Smooth muscle cell of the brain vasculature (primary cell): ENCODE measurements at places on chromosomes 13 and 19.
A peak's percentile ranks its signal among the peaks of the same experiment; 100 is the strongest.

DNA sequence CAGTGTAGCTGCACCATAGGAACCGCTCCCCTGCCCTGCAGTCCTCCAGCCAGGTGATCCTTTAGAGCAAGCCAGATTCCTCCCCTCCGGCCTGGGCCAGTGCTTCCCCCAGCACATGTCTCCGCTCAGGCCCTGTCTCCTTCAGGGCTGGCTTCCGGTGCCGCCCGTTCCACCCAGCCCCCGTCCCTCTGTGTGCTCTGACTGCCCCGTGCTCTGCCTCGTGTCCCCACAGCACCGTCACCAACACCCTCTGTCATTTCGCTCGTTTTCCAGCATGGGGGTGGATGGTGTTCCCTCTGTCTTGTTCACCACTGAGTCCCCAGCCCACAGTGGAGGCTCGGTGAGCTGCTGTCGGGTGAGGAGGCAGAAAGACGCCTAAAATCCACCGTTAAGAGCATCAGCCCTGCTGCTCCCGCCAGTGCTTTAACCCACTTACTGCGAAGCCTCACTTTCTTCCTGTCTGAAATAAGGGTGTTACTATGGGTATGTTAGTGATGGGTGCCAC lies 54.5 kb downstream of the TSSK6 start:
- DNase-seq: no peak

- no peak for DNase-seq
These were observed 5.2 kb downstream of the PRX start for GRCh38 chr19:40407714-40408597.

GRCh38 chr13:23817830-23818229 lies 71.4 kb downstream of the MIPEP start:
- DNase-seq: no peak

GRCh38 chr13:113843864-113844556 lies 19.9 kb downstream of the GAS6 start:
- no peak for DNase-seq

- DNase-seq: no peak
These were observed 1891.6 kb upstream of the PCDH20 start for GRCh38 chr13:63307228-63307627.

- no peak for DNase-seq
These were observed 64.1 kb downstream of the CCNE1 start for GRCh38 chr19:29875931-29876330.

GRCh38 chr13:62625214-62625881 lies 1209.7 kb upstream of the PCDH20 start:
- DNase-seq: no peak

GRCh38 chr19:23882493-23882892 lies 32.2 kb upstream of the ZNF726 start:
- DNase-seq: no peak

DNA sequence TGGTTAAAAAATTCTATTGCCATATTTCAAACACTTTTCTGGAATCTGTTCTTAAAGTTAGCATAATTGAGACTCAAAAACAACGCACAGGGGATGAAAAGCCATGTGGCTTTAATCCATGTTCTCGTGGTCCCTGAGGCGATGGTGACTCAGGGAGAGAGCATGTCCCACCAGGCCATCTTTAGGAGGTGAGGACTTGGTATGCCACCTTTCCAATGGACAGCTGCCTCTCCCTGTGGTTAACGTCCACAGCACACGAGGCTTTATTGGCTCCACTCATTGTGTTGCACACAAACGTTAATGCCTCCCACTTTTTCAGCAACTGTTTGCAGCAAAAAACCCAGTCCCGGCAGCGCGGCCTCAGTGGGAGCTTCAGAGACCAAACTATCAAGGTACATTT lies 51.4 kb downstream of the EFNB2 start:
- DNase-seq: no peak

- DNase-seq: no peak
These were observed 22.7 kb upstream of the MBNL2 start for GRCh38 chr13:97199451-97199850.

DNA sequence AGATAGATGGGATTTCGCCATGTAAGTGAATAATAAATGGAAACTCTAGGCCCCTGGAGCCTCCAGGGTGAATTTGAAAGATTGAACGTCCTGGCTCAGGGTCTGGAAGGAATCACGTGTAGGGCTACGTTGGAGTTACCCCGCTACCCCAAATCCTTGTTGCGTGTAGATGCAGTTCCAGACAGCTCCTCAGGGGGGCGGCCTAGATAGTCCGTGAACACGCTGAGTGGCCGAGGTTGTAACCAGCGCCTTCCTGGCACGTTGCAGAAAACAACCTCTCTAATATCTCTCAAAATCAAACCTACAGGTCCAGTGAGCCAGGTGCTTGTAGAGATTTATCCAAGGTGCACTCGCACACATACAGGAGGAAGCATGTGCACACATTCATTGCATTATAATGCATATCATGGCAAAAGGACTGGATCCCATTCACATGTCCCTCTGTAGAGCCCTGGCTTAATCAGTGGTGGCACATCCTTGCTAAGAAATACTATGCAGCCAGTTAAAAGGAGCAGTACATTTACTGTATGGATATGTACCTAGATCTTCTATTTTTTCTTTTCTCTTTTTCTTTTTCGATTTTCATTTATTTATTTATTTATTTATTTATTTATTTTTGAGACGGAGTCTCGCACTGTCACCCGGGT lies 2.5 kb upstream of the KEAP1 start:
- peak; percentile 35 for DNase-seq

- no peak for DNase-seq
These were observed 36.4 kb upstream of the IGSF23 start for GRCh38 chr19:44576843-44577565.

GRCh38 chr19:47230921-47231214 lies at the start of gene BBC3:
BBC3 (minus strand) TSS chr19:47231199; CDS start chr19:47228431, 2,768 bp downstream.
- no peak for DNase-seq

GRCh38 chr13:46617885-46618284 lies 64.9 kb downstream of the LRCH1 start:
- no peak for DNase-seq

- no peak for DNase-seq
These were observed 152.4 kb downstream of the LMO7 start for GRCh38 chr13:75788481-75788981.

DNA sequence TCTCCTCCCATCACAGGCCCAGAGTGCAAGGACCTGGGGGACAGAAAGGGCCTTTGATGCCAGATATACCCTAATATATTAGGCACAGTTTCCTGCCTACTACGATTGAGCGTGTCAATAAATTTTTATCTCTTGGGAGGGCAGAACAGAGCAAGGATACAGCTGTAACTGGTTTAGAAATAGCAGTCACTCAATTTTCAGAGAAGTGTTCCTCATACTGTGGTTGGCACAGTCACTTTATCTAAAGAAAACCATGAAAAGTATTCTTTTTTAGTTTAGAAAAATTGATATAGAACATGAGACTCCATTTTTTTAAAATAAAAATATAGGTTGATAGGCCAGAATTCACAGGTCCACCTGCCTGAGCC lies 460 bp upstream of the ZNF155 start:
- DNase-seq: no peak

GRCh38 chr13:79423801-79424642 lies 18.0 kb upstream of the RBM26 start:
- DNase-seq: no peak

DNA sequence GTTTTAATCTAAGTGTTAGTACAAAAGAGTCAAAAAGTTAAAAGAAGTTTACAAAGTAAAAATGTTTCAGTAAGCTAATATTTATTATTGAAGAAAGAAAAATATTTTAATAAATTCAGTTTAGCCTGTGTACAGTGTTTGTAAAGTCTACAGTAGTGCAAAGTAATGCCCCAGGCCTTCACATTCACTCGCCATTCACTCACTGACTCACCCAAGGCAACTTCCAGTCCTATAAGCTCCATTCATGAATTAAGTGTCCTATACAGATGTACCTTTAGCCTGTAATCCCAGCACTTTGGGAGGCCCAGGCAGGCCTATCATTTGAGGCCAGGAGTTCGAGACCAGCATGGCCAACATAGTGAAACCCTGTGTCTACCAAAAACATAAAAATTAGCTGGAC lies 24.1 kb upstream of the AKAP11 start:
- DNase-seq: no peak

DNA sequence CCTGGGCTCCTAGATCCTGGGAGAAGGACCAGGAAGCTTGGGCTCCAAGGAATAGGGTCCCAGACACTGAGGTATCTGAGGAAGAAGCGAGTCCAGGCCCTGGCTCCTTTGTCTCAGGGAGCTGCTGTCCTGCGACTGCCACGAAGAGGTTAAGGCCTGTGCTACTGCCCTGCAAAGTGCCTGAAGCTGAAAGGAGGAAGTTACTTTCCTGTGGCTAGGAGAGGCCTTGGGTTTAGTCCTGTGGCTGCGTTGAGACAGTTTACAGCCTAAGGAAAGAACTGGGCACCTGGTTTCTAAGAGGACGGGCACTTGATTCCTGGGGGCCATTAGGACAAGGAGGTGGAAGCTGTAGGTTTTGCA lies 2.8 kb downstream of the MYADM start:
- DNase-seq: no peak

DNA sequence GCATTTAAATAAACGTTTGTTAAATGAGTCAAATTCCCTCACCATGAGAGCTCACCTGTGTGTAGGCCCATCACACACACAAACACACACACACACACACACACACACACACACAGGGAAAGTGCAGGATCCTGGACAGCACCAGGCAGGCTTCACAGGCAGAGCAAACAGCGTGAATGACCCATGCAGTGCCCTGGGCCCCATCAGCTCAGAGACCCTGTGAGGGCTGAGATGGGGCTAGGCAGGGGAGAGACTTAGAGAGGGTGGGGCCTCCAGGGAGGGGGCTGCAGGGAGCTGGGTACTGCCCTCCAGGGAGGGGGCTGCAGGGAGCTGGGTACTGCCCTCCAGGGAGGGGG lies 8.5 kb upstream of the CEACAM5 start:
- no peak for DNase-seq

- DNase-seq: no peak
These were observed 19.0 kb upstream of the PLPP2 start for GRCh38 chr19:310141-310651.

- no peak for DNase-seq
These were observed 12.1 kb upstream of the DACH1 start for GRCh38 chr13:71879129-71879535.

DNA sequence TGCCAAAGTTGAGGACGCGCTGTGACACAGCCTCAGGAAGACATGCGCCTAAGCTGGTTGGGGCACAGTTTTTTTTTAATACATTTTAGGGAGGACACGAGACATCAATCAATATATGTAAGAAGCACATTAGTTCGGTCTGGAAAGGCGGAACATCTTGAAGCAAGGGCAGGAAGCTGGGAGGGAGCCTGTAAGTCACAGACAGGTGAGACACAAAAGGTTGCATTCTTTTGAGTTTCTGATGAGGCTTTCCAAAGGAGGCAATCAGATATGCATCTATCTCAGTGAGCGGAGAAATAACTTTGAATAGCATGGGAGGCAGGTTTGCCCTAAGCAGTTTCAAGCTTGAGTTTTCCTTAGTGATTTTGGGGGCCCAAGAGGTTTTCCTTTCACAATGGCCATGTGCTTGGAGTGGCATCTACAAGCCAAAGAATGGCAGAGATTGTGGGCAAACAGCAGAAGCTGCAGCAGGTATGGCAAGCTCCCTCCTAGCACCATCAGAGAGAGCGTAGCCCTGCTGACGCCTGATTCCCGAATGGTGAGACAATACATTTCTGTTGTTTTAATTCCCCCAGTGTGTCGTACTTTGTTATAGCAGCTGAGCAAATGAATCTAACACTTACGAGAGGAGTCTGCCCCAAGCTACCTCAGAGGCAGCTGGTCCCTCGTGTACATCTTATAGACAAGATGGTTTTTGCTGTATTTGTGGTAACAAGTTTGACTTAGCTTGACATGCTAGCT lies 99.5 kb upstream of the TMTC4 start:
- DNase-seq: no peak

- no peak for DNase-seq
These were observed 23.0 kb downstream of the HS6ST3 start for GRCh38 chr13:96112936-96113335.

- no peak for DNase-seq
These were observed 949.7 kb upstream of the SLITRK1 start for GRCh38 chr13:84831666-84832657.

DNA sequence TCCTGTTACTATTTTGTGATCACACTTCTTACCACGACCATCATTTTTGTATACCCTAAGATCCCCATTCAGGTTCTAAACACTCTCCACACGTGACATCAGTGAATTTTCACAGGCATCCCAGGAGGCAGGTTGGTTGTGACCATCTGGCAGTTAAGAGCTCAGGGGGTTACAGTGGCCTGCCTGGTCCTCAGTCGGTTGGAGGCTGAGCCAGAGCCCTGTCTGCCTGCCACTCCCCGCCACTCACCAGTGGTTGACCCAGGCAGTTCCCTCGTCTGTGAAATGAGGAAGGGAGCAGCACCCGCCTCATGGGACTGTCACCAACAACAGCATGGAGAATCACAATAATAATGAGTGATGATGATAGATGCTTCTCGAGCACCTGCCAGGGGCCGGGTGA lies 36.4 kb upstream of the EHD2 start:
- no peak for DNase-seq

DNA sequence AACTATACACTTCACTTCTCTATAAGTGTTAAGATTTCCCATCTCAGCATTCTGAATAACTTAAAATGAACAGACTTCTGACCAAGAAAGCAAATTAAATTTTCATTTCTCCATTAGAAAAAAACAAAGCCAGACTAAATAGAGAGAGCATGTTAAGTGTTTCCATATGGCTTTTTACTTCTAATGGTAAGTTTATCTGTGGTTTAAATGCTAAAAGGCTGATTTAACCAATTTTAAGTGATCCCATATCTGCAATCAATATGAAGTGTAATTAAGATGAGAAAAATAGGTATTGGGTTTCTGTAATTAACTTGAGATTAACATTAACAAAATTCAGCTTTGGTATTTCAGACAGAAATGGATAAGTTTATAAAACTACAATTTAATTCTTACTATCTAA lies 107.8 kb downstream of the ELF1 start:
- DNase-seq: no peak

GRCh38 chr13:76730220-76730619 lies 156.0 kb downstream of the KCTD12 start:
- DNase-seq: no peak

DNA sequence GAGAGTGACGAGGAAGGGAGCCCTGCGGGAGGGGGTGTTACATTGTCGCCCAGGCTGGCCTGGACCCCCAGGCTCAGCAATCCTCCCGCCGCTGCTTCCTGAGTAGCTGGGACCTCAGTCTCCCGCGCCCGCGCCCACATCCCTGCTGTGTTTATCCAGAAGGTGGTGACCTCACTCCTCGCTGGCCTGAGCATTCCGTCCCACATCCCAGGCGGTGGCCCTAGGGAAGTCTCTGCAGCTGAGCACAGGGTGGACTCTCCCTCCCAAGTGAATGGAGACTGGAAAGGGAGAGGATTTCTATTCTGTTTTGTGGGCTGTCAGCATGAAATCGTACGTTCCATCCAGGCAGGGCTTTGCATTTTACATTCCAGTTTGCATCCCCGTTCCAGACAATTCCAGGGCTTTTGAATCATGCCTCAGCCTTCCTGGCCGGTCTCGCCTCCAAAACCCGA lies 401 bp upstream of the ZNF765 start:
- DNase-seq: no peak

- DNase-seq: no peak
These were observed 311.5 kb downstream of the RFC3 start for GRCh38 chr13:34129436-34129835.

- DNase-seq: no peak
These were observed 297.4 kb downstream of the DCLK1 start for GRCh38 chr13:35833608-35834275.

GRCh38 chr19:1987197-1988187 lies 28.0 kb downstream of the BTBD2 start:
- no peak for DNase-seq
